Activated T-helper 2 cell treated with anti-CD3 and anti-CD28 coated beads, Interferon-gamma antibody, Interleukin-2, Interleukin-4, amounts not matched to agents 10 μg/mL and 5 μg/mL and 100 μg/mL, durations not matched to agents 14 hours and 24 hours and 36 hours (primary cell): ENCODE measurements at places on chromosomes 12 and 14. TPM values are rescaled to one million over a fixed set of nuclear protein-coding genes. Genes with fewer than 3 reads are reported as not detected.

RITA1 gene
- 26.8 and 27.2 TPM in 2 replicates for total RNA-seq

HECTD4 gene
- total RNA-seq = 34.7 and 36.6 TPM in 2 replicates

DNA sequence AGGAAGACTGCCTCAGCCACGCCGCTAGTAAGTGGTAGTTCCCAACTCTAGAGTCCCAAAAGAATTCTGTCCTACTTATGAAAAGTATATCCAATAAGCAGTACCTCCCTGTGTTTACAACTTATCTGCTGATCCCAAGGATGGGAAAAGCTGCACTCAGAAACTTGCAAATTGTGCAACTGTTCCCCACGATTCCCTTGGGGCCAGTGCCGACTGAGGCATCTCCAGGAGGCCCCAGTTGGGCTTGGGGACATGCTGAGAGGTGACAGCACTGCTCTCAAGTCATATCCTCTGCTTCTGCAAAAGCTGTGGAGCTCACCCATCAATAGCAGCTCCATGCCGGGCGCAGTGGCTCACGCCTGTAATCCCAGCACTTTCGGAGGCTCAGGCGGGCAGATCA is 23.7 kb downstream of the SPRING1 start:
- no peak for DNase-seq

DNA sequence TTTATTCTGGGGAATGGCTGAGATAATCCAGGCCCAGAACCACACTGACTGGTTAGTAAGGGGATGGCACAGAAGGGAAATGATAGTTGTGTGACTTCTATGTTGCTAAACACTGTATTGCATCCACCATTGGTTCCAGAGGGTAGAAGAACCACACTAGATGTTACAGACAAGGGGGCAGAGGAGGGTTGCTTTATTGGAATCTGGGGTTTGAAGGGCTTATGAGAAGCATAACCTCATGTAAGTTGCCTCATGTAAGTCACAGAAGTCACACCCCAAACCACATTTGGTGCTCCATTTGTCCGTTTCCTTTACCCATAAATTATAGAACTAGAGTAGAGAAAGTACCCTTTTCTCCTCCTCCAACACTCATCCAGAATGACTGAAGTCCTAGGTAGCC is 5.5 kb upstream of the PSMA6 start:
- DNase-seq = no peak

DNA sequence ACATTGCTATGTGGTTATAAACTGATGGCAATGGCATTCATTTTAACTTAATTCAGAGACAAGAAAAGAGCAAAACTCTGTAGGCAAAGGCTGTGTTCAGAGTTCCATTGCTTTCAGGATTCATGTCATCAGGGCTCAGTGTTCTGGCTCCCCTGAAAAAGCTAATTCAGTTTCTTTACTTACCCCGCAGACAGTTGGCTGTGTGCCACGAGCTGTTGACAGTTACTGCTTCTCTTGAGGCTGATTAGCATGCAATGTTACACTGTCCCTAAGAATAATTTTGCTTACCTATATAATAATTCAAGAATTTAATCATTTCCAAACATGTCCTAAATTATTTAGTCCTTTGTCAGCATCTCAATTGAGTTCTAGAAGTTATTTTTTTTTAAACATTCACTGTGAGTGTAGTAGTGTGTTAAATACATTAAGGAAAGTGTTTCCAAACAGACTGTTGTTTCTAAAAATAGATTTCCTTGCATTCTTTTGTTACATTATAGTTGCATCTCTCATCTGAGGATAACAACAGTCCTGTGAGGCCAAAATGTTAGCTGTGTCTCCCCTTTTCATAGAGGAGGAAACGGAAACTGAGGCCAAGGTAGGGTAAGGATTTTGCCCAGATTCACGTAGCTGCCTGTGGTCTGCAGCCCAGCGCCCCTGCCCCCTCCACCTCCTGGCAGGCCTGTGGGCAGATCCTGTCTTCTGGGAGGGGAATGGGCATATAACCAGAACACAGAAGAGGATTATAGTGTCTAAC is 98.6 kb downstream of the PELI2 start:
- DNase-seq = no peak

TSHR gene
- total RNA-seq = not detected in 2 replicates

LLPH gene
- 31.0 and 33.7 TPM in 2 replicates for total RNA-seq

DNA sequence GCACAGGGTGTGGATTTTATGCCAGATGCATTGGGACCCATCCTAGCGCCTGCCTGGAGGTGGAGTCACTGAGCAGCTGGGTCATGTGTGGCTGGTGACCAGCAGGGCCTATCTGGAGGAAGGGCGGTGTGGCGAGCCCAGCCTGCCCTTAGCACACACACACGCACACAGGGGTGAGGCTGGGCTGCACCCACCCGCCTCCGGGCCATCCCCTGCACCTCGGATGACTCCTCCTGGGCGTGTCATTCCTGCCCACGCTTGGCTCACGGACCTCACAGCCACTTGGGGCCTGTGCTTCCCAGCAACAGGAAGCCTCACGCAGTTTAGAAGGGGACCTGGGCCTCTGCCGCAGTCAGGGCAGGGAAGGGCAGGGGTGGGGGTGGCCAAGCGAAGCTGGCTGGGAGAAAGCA is 36.2 kb upstream of the FZD10 start:
- DNase-seq = no peak

DNA sequence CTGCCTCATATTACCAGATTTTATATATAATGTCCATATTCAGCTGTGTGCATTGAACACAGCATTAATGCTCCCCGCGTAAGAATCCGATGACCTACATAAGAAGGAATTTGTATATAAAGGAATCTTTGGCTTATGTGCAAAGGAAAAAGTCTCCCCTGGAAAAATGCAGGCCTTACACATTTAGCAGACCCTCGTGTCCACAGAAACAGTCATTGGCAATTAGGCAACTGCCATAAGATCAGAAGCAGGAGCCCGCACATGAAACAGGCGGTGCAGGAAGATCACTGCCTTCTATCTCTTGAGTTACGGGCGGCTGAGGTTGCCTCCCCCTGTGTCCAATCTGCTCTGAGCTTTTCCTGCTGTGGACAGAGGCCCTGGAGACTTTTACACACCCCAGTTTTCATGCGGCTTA is 63.2 kb upstream of the RFX4 start:
- no peak for DNase-seq

DNA sequence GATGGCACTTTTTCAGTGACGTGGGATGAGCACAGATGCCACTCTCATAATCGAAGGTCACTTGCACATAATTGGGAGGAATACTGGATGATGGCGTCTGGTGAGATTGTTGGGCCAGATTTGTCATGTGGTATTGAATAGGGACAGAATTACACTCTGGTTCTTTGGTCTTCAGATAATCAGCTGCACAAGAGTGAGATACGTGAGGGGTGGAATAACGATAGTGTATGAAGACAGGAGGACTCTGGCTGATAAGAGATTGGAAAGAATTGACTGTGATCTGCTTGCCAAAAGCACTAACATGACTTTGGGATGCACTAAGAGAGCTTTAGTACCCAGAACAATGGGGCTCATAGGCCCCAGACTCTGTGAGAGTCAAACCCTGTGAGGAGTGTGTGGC is 7.0 kb upstream of the RABGGTA start:
- DNase-seq = no peak

DNA sequence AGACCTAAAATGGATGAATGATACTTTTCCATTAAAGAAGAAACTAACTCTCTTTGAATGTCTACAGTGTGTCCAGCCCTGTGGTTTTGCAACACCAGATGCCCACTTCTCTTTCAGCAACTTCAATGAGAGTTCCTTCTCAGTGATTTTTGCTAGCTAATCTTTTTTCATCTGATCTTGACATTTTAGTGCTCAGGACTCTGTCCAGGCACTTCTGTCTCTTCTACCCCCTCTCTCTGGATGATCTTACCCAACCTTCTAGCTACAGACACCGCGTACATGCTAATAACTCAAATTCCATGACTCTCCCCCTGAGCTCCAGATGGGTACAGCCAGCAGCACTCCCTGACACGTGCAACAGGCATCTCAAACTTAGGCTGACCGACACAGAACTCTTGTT is 161.1 kb upstream of the FOXN3 start:
- no peak for DNase-seq

DNA sequence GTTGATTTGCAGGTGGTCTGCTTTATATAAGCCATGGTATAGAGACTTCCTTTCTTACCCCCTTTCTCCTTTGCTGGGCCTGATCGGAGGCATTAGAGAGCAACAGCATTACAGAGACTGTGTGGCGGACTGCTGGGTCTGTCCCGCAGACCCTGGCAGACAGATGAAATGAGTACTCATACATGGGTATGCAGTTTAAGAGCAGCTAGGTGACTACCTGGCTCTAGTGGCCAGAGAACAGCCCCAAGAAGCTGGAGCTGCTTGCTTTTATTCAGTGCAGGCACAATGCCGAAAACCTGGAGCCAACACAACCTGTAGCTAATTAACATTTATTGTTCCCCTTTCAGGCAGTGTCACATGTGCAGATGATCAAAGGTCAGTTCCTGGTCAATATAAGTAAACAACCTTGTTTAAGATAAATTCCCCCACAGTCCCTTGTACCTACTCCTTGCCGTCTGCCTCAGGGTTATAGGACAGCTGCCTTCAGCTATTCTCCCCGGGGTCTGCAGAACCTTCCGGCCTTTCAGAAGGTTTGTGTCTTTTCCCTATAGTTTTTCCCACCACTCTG is 160.0 kb downstream of the TRHDE start:
- DNase-seq = no peak

DNA sequence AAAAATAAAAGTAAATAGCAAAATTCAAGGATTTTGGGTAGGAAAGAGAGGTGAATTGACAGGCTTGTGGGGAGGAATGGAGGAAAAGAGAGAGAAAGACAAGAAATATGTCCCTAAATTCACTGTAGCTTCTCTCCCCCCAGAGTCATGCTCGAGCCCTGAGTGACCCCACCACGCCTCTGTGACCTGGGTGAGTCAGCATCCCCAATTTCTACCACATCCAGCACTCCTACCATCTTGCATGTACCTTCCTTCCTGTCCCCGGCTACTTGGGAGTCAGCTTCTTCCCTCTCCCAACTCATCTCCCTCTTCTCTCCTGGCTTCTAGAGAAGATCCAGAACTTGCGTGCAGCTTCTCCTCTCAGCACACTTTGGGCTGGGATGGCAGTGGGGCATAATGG is 9.8 kb downstream of the ZNF219 start:
- DNase-seq = no peak

GRCh38 chr12:115968211-115968610 is 309.3 kb downstream of the MED13L start:
- no peak for DNase-seq

- DNase-seq = no peak
Measured at GRCh38 chr12:122825773-122826724, 9.2 kb upstream of the HIP1R start.

GRCh38 chr14:38528582-38528981 is 272.7 kb upstream of the CLEC14A start:
- DNase-seq = no peak

GRCh38 chr14:91047174-91047753 is 13.2 kb downstream of the RPS6KA5 start:
- no peak for DNase-seq

DNA sequence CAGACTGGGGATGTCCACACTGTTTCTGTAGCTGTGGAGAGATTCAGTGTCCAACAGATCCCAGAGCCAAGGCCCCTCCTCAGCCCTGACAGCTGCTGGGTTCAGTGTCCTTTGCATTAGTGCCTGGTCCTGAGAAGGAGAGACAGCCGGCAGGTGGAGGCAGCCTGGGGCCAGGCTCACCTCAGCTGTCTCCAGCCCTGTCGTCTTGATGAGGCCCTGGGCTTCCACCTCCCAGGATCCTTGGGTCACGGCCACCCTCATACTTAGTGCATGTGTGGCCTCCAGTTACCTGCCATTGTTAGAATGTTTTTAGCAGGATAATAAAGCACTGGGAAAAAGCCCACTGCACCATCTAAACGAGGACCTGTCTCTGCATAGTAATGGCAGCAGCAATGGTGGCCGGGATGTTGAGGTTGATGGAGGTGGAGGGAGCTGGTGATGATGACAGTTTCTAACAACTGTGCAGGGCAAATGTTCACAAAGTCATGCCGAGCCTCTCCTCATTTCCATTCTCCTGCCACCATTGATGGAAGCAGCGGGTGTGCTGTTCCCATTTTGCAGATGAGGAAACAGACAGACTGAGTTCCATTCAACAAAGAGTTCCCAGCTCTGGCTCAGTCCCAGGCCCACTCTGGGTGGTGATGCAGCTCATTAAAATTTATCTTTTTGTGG is 17.7 kb downstream of the ASB2 start:
- no peak for DNase-seq

DNA sequence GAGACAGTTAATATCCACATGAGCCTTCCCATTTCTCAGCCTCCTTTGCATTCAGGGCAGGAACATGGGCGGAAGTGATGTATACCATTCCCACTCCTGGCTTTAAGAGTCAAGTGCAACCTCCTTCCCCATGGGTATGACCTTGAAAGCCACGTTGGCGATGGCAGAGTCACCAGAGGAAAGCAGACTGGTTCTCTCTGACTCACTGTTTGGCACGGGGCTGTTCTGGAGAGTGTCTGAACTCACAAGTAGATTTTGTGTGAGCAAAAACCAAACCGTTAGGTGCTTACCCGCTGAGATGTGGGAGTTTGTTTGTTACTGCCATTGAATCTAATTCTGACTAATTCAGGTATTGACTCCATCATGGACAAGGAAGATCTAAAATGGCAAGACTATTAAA is 36.7 kb upstream of the PZP start:
- DNase-seq = peak; percentile 13

DNA sequence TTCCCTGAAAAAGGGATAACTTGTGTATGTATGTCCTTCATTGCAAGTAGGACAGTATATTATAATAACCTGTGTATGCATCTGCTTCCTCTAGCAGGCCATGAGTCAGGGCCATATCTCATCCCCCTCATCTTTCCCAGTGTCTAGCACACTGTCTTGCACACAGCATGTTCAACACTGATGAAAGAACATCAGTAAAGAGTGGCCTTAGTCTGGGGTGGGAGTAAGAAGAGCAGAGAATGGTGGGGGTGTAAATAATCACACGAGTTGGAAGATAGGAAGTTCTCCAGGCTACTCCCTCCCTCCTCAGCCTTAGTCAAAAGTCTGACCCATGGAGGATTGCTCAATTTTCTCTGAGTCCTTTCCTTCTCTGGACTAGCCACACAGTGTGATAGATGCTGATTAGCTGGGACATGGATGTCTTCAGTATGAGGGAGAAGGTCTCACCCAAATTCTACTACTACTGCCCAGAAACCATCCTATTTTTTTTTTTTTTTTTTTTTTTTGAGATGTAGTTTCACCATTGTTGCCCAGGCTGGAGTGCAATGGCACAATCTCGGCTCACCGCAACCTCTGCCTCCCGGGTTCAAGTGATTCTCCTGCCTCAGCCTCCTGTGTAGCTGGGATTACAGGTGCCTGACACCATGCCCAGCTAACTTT is 14.6 kb upstream of the SP1 start:
- DNase-seq = no peak

- DNase-seq = no peak
Measured at GRCh38 chr12:66354291-66354690, 52.0 kb downstream of the HELB start.

DNA sequence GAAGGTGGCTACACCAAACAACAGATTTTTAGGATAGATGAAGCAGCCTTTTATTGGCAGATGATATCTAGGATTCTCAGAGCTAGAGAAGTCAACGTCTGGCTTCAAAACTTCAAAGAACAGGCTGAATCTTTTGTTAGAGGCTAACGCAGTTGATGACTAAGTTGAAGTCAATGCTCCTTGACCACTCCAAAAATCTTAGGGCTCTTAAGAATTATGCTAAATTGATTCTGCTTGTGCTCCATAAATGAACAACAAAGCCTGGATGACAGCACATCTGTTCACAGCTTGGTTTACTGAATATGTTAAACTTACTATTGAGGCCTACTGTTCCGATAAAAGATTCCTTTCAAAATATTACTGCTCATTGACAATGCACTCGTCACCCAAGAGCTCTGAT is 13.0 kb upstream of the CDKN3 start:
- DNase-seq = no peak

- DNase-seq = no peak
Measured at GRCh38 chr14:90491221-90491885, 94.5 kb downstream of the CALM1 start.

PRORP gene
- total RNA-seq = 37.0 and 41.3 TPM in 2 replicates
